ENCODE measurements at places on chromosomes 3 and 15.
A peak's percentile ranks its signal among the peaks of the same experiment; 100 is the strongest.

GRCh38 chr3:171116365-171116764 is 89.8 kb upstream of the SLC2A2 start:
- DNase-seq = no peak

- no peak for DNase-seq
These were observed 4.4 kb downstream of the WDR73 start for GRCh38 chr15:84649706-84650105.

- DNase-seq = no peak
These were observed 58.9 kb upstream of the SLC6A6 start for GRCh38 chr3:14343338-14344112.

DNA sequence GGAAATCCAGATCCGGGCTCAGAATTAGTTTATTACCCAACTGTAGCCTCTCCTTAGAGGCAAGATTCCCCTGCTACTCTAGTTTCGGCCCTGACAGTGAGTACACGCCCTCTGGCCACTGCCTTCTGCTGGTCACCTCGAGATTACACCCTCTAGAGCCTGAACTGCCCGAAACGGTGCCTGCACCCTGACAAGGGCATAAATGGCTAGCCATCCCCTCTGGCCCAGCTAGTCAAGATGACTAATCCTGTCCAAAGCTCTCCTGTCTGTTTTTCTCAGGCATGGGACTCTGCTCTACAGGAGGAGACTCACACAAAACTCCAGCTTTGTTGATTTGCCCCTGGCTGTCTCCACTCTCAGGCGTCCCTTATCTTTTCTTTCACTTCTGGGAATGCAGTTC is 150.5 kb upstream of the UBE2E2 start:
- no peak for DNase-seq

DNA sequence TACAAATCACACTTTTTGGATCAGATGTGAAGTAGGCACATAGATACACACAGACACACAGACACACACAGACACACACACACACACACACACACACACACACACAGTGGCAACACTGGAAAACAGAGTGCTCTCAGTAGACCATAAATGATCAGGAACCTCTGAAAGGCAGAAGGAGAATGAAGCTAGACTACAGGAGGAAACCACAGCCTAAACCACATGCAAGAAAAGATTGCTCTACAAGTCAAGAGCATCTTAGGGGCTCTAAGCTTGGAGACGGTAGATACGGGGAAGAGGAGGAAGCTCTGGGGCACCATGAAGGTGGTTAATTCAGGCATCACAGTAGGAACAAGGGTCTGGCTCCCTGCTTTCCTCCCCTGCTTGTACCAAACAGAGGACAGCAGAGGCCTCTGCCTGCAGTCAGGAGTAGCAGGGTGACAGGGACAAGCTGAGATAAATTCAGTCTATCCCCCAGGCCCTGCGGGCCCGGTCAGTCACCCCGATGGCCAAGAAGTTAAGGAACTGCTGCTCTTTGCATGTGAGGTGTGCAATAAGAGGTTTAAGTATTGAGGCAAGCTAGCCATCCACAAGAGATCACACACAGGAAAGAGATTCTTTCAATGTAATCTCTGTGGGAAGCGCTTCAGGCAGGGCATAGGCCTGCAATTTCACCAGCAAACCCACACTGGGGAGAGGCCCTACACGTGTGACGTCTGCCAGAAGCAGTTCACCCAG is 23.5 kb upstream of the ARPIN start:
- no peak for DNase-seq

DNA sequence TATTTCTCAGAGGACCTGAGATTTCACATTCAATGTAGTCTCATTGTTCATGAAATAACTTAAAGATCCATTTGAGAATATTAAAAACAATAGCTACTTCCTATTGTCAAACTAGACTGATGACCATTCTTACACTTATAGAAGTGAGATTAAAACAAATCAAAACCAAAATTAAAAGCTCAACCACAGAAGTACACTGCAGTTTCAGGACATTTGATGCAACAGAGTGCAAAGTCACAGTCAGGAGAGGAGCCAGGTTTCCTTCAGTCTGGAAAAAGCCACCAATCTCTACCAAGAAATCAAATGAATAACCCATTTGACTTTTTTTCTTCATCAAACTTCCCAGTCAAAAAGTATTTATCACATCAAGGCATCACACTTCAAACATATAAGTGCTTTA is 5.5 kb downstream of the CCPG1 start:
- no peak for DNase-seq

GRCh38 chr15:73305331-73306211 is 63.2 kb downstream of the HCN4 start:
- peak; percentile 15 for DNase-seq

DNA sequence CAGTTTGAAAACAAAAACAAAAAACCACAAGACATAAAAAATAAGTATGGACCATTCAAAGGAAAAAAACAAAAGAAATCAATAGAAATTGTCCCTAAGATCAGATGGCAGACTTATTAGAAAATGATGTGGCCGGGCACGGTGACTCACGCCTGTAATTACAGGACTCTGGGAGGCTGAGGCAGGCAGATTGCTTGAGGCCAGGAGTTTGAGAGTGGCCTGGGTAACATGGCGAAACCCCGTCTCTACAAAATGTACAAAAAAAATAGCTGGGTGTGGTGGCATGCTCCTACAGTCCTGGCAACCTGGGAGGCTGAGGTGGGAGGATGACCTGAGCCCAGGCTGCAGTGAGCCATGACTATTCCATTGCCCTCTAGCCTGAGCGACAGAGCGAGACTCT is 16.6 kb downstream of the SPCS1 start:
- no peak for DNase-seq

DNA sequence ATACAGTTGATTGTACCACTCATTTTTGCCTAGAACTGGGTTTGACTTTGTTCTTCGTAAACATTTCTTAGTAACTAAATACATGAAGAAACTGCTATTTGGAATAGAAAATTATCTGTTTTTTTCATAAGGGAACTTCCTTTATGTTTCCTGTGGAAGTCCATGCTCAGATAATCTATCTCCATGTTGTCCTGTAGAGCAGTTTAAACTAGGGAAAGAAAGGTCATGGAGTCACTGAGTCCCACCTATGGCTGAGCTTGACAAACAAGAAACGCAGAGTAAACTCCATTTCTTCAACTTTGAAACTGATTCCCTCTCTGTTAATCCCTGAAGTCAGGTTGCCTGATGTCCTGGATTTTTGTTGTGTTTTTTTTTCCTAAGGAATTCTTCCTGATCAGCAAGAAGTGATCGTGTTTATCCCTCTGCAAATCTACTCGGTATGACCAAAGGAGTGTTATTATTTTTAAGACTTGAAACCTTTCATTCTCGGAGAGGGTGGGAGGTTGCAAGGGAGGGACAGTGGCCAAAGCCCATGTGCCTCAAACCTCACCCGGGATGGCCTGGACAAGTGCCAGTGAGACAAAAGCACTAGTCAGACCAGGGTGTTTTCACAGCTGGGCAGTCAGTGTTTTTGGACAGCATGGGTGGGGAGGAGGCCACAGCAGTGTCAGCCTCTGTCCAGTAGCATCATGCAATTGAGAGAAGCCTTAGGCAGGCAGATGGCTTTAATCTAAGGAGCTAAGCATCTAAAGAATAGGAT is 129.8 kb upstream of the PHLDB2 start:
- DNase-seq = no peak

DNA sequence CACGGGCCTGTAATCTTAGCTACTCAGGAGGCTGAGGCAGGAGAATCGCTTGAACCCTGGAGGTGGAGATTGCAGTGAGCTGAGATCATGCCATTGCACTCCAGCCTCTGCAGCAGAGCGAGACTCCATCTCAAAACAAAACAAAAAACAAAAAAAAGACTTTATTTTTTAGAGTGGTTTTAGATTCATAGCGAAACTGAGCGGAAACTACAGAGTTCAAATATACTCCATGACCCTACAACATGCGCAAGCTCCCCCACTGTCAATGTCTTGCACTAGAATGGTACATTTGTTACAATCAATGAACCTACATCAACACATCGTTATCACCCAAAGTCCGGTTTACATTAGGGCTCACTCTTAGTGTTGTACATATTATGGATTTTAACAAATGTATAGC is 2.2 kb upstream of the CRTAP start:
- no peak for DNase-seq

GRCh38 chr3:194879991-194880939 is 194.6 kb downstream of the FAM43A start:
- DNase-seq = no peak

- DNase-seq = no peak
These were observed 15.6 kb upstream of the ARPP19 start for GRCh38 chr15:52584414-52584813.

DNA sequence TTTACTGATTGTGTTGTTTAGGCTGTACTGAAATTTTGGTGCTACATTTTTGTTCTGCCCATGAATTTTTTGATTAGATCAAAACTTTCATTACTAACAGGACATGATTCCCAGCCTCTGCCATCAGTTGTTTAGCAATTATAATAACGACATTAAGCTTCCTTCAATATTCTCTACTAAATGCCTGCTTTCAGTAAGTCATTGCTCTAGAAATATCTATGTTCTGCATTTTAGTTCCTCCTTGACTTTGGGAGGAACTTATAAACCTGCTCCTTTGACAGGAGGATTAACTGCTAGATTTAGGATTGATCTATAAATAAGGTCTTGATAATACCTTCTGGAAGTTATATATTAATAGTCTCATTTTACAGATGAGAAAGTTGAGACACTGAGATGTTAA is 269.1 kb downstream of the RAP2B start:
- DNase-seq = no peak

DNA sequence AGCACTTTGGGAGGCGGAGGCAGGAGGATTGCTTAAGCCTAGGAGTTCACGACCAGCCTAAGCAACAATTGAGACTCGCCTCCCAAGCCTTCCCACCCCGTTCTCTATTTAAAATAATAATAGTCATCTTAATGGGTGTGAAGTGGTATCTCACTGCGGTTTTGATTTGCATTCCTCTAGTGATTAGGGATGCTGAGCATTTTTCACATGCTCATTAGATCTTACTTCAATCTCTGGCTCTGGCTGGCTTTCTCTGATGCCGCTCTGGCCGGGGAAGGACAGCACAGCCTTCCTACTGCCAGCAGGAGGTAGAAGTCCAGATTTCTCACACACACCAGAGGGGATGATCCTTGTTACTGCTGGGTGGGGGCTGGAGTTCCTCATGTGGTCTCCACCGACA is 7.4 kb upstream of the EIF4A2 start:
- no peak for DNase-seq

DNA sequence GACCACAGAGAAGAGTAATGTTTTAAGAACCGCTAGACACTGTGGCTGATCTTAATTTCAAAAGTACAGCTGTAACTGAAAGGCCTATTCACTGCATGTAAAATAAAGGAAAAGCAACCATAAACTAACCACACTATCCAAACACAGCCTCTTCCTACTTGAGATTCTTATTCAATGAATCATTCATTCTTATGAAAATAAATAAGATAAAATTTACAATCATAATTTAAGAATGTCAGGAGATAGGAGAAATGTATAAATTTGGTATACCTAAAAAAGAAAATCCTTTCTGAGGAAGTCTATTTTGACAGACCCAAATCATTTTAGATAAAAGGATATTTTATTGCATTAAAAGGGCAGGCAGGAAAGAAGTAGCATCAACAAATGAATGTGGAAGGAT is 533.5 kb upstream of the ZNF385D start:
- DNase-seq = no peak

DNA sequence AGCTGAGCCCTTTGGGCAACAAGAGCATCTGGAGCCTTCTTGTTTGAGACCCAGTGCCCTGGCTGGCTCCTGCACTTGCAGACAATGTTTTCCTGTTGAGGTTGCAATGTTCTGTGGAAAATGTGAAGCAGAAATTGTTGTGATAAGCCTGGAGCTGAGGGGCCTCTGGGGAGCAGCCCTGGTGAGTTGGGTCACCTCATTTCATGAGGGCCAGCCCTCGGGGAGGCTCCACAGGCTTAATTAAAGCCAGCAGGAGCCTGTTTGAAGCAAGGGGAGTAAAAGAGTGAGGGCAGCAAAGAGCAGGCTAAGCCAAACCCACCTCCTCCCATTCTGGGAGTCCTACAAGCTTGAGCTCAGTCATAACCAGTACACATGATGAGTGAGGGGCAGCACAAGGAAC is 154.3 kb downstream of the ALDH1A2 start:
- DNase-seq = no peak

DNA sequence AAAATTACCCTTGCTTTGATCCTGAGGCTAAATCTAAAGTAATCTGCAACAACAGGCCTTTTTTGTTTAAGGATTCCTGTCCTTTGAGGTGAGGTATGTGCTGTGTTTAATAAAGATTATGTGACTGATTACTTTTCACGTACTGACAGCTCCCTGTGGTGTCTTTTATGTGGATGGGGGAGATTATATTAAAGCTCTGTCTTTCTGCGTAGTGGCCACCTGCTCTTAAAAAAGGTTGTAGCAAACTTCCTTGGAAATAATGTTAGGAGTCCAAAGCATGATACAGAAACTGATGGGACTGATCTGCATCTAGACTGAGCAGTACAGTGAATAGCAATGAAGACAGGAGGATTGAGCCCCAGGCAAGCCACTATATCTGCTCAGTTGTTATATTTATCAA is 453.0 kb upstream of the GOLIM4 start:
- DNase-seq = no peak

All from CD4-positive, alpha-beta T cell treated with Interferon gamma for 1 hour (primary cell).